A673 (cell line): ENCODE measurements at places on chromosomes 12 and 14.

DNA sequence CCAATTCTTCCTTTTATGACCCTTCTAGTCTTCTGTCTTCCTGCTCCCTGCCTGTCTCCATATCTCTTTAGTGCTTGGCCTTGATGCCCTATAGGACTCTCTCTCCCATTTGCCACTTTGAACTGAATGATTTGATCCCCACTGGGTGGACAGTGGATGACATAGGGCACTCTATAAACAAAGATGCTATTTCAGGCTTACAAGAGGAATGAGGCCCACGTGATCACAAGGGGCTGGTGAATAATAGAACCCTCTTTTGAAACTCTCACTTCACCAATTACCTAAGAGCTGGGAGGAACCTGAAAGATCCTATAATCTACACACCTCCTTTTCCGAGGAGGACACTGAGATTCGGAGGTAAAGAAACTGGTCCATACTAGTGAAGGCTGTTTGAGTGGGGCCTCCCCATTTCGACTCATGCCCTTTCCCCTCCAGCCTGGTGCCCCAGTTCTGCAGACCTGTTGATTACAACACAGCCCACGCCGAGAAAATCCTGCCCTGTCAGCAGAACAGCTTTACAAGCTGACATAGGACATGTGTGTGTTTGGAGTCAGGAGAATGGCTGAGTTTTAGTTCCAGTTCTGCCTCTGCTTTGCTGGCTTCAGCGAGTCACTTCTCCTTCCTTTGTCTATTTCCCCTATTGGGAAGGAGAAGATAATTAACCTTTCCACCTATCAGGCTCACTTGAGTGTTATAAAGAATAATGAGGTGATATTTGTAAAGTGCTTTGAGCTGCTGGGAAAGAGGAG lies 400.3 kb downstream of the ZFP36L1 start:
- no peak for DNase-seq

DNA sequence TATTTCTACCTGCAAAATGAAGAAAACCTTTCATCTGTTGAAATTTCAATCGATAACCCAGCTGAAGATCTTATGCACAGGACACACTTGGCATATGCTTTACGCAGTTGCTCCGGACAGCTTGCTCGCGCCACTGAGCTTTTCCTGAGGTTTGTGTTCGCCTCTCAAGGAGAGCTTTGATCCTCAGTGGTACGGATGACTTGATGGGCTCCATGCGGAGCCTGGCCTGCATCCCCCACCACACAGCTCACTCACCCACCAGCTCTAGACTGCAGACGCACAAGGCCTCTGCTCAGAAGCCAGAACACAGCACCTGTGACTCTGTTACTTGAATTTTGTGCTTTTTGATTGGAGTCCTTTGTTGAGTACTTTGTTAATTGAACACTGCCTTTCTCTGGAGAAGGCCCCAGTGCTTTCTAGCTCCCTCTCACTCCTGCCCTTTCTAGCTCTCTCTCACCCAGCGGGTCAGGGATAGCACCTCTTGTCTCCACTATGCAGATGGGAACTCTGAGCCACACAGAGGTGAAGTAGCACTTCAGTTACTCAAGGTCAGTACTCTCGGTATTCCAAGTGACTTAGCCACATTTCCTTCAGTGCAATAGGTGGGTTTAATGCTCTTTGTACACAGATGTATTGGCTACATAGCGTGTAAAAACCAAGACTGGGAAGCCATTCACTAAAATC lies 52.1 kb downstream of the TBC1D30 start:
- no peak for DNase-seq

GRCh38 chr12:42810006-42810405 lies 220.5 kb upstream of the PRICKLE1 start:
- no peak for DNase-seq

DNA sequence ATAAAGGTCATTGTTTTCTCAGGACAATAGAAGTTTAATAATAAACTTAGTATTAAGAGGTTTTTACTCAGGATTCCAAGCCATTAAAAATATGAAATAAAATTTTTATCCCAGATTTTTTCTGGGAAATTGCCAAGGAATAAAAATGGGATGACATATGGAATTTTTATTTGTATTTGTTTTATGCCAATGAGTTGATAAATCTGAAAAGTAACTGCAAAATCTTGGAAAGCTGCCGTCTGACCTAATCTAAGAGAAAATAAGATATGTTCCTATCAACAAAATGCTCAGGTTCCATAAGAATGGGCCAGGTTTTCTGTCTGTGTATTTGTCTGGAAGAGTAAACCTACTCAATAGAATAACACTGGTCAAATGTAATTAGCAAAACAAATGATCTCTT lies 22.2 kb upstream of the KERA start:
- DNase-seq: no peak

- no peak for DNase-seq
Measured at GRCh38 chr14:52227619-52228222, 39.8 kb upstream of the PTGDR start.

DNA sequence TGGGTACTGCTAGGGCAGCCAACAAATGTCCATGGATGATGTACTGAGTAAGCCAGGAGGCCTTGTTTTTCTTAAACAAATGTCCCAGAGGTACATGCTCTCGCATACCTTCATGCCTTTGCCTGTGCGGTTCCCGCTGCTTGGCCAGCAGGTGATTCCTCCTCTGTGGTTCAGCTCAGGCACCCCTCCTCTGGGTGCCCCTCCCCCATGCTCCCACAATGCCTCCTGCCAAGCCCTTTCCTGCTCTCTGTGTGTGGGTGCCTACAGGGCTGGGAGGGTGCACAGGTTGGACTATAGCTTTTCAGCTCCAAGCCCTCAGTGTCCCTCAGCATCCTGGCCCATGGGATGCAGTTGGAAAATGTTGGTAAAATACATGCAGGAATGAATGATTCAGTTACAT lies 23.5 kb downstream of the ASB2 start:
- no peak for DNase-seq

DNA sequence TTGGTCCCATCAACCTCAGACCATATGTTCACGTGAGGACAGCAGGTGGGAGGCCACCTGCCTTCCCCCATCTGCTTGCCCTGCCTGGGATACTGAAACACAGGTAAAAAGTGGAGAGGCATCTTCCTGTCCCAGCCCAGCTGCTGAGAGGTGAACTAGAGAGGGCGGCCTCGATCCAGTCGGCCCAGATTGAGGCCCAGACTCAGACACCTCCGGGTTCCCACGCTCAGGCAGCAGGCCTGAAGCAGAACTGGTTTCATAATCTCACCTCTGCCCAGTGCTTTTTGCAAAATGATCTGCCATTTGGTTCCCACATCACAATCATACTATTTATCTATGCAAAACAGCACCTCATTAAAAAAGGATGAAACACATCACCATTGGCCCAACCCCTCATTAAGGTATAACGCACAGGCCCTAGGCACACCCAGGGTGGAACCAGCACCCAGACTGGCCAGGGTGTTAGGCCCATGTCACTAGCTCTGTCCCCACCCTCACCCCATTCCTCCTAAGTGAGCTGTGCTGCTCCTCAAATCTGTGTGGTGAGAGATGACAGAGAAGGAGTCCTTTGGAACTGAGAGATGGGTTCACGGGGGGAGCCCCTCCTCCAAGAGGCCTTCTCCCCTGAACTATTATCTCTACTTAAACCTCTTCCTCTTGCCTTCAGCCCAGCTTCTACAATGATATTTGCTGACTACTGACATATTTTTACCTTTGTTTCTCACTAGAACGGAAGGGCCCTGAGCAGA lies 81.1 kb downstream of the ZFP36L1 start:
- peak; percentile 35 for DNase-seq

DNA sequence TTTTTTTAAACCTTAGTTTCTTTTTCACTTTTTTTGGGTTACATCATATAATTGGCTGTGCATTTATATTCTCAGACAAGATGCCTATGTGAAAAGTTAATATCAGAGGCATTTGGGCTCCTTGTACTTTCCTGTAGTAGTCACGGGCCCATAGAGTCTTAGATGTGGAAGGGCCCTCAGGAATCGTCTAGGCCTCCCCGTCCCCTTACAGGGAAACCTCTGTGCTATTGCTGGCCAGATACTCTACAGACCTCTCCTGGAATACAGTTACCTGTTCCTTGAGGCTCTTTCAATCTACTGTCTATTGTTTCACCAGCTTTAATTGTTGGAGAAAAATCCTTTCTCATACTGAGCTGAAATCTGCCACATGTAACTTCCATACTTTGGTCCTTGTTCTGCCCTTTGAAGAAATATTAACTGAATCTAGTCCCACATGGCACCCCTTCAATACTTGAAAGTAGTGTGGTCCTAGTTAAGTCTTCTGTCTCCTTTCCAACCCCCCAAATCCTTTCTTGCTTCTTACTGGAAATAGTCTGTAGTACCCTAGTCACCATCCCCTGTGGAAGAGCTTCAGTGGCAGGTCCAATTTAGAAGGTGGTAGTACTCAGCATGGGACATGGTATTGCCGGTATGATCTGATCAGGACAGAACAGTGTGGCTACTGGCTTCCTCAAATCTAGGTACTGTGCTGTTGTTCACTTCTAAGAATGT lies 3.1 kb downstream of the ATP23 start:
- DNase-seq: no peak

- no peak for DNase-seq
Measured at GRCh38 chr14:57122129-57122528, 146.6 kb downstream of the EXOC5 start.

- DNase-seq: no peak
Measured at GRCh38 chr12:20493934-20494333, 125.6 kb downstream of the PDE3A start.

DNA sequence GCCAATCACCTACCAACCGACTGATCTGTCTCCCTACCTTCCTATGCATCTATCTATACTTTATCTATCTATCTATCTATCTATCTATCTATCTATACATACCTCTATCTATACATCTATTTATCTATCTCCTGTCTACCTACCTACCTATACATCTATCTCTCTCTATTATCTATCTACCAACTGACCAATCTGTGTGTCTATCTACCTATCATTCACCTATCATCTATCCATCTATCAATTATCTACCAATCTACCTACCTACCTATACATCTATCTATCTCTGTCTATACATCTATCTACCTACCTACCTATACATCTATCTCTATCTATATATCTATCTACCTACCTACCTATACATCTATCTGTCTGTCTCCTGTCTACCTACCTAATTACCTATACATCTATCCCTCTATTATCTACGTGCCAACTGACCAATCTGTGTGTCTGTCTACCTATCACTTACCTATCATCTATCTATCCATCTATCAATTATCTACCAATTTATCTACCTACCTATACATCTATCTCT lies 3.5 kb downstream of the DNAH10 start:
- DNase-seq: no peak

DNA sequence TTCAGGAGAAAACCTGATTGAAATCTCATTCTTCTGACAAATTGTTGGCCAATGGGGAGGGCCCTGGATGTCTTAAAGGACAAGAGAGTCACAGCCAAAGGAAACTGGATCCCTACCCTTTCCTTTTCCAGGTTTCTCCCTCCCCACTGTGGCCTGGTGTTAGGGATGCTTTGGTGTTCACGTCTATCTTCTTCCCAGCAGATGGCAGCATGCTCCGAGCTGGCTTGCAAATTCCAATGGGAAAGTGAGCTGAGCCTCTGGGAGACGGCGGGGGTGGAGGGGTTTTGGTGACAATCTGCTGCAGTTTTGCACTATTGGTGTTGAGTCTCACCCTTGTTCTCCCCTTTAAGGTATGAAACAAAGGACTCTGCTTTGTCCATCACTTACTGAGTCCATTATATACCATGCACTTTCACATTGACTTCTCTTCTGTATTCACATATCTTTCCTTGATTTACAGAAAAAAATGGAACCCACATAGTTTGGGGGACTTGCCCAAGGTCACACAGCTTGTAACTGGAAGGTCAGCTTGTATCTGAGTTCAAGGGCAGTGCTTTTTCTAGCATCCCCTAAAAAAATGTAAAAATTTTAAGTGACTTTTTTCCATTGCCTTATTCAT lies 39.3 kb downstream of the CCDC177 start:
- DNase-seq: peak; percentile 66

GRCh38 chr12:87444039-87444438 lies 585.2 kb downstream of the C12orf50 start:
- DNase-seq: no peak

DNA sequence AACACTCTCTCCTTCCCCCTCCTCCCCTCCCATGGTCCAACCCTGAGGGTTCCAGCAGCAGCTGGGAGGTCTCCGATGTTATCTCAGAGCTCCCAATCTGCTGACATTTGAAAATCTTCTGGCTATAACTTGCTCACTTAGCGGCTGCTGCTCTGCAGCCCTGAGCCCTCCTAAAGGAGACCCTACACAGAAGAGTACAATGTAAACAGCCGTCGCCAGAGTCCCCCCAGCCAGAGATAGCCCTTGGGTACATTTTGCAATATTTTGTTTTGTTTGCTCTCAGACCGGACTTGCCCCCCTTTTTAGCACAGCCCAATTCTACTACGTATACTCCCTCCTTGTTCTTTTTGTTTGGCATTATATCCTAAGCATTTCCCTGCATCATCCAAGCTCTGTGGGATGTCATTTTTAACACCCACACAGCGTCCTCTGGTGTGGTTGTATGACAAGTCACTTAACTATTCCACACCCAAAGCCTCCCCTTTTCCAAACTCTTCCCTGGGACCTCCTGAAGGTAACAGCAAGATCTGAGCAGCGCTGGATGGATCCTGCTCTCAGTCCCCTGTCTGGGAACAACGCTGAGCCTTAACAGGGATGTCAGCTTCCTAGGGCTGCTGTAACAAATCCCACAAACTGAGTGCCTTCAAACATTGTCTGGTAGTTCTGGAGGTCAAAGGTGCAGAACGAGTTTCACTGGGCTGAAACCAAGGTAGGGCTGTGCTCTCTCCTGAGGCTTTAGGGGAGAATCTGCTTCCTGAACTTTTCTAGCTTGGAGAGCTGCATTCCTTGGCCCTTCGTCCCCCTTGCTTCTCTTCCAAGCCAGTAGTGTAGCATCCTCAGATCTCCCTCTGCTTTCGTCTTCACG lies 25.3 kb upstream of the TCL1B start:
- DNase-seq: peak; percentile 38

DNA sequence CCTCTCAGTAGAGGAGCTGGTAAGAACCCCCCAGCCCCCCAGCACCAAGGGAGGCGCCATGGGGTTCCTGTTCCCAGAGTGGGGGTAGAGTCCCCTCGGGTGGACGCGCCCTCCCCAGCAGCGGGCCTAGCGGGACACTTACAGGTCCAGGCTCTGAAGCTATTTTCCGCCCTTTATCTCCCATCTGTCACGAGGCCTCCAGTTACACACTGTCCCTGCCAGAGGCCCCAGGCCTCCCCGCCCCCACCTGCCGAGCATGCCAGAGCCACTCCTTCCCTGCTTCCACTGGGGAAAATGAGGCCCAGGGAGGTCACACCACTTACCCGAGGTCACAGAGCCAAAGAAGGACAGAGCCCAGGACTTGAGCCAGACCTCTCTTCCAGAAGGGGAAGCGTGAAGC lies 3.1 kb downstream of the C14orf180 start:
- DNase-seq: no peak
